ENCODE measurements at places on chromosomes 13 and 19. TPM values are rescaled to one million over a fixed set of nuclear protein-coding genes. Genes with fewer than 3 reads are reported as not detected.

SLC25A41 gene
- 0.10 TPM for polyA plus RNA-seq

C19orf44 gene
- 4.0 TPM for polyA plus RNA-seq

CACNG7 gene
- not detected for polyA plus RNA-seq

RYR1 gene
- 7.6 TPM for polyA plus RNA-seq

SULT2A1 gene
- polyA plus RNA-seq: 0.01 TPM

SEMA6B gene
- polyA plus RNA-seq: 38.5 TPM

ATP1A3 gene
- 0.16 TPM for polyA plus RNA-seq

LRRC63 gene
- polyA plus RNA-seq: 0.13 TPM

- peak; percentile 74 for DNase-seq
- H3K27ac ChIP-seq: no peak overlapping the region
- H3K27me3 ChIP-seq: no peaks in the 10 kb centered on the region
- H3K4me1 ChIP-seq: peaks cover 11% of the 10 kb centered on the region
Observed at GRCh38 chr13:80131204-80131603, 209.7 kb downstream of the SPRY2 start.

DNA sequence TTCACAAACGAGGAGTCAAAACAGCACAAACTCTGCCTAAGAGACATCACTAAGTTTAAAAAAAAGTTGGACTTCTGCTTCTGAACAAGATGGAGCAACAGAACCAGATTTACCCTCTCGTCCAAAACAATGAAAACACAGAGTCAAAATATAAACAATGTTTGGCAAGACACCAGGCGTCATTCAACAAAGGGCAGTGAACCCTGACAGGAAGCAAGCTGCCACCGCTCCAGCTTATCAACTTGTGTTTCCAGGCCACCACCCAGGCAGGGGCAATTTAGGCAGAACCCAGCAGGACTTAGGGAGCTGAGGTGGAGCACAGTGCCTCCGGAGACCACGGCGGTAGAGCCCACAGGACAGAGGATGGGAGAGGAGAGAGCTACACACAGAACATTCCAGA is 8.6 kb upstream of the NAPA start:
- H3K4me3 ChIP-seq: no peak overlapping the region
- no peak overlapping the region for H3K27ac ChIP-seq
- no peaks in the 10 kb centered on the region for H3K27me3 ChIP-seq
- peaks cover 3% of the 10 kb centered on the region for H3K4me1 ChIP-seq
- H3K36me3 ChIP-seq: no peaks in the 10 kb centered on the region

GRCh38 chr13:45594764-45595163 is 20.8 kb downstream of the ERICH6B start:
- H3K4me3 ChIP-seq: no peak overlapping the region
- no peaks in the 10 kb centered on the region for H3K4me1 ChIP-seq
- H3K36me3 ChIP-seq: no peaks in the 10 kb centered on the region

- DNase-seq: peak; percentile 53
- H3K36me3 ChIP-seq: peaks cover 4% of the 10 kb centered on the region
- H3K27me3 ChIP-seq: no peaks in the 10 kb centered on the region
Observed at GRCh38 chr19:12603714-12604113, 6.9 kb downstream of the ZNF490 start.

- no peak for DNase-seq
- H3K36me3 ChIP-seq: no peaks in the 10 kb centered on the region
- no peak overlapping the region for H3K4me3 ChIP-seq
- no peaks in the 10 kb centered on the region for H3K4me1 ChIP-seq
- no peak overlapping the region for H3K27ac ChIP-seq
- H3K27me3 ChIP-seq: no peaks in the 10 kb centered on the region
Observed at GRCh38 chr19:47560999-47561398, 11.9 kb downstream of the ZNF541 start.

- H3K27me3 ChIP-seq: no peaks in the 10 kb centered on the region
- no peak overlapping the region for H3K27ac ChIP-seq
- no peaks in the 10 kb centered on the region for H3K4me1 ChIP-seq
- no peak for DNase-seq
- no peak overlapping the region for H3K4me3 ChIP-seq
Observed at GRCh38 chr13:33331962-33332361, 46.4 kb upstream of the STARD13 start.

- H3K4me3 ChIP-seq: no peak overlapping the region
- H3K27me3 ChIP-seq: no peaks in the 10 kb centered on the region
- H3K27ac ChIP-seq: no peak overlapping the region
- H3K36me3 ChIP-seq: no peaks in the 10 kb centered on the region
Observed at GRCh38 chr13:47556703-47557102, 444.4 kb downstream of the SUCLA2 start.

DNA sequence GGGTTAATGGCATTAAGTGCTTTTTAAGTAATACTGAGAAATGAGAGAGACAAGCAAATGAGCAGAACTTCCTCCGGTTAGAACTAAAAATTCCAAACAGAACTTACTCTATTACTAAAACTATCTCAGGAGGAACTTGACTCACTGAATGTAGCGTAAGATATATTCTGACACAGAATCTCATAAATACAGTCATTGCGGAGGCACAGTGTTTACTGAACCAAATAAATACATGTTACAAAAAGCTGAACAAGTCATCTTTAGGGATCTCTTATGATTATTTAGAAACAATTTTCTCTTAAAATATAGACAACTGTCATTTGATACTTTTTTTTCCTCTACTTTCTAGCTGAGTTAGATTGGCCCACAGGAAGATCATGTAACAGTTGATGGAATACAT is 283.1 kb downstream of the KLF12 start:
- H3K27ac ChIP-seq: no peak overlapping the region
- no peaks in the 10 kb centered on the region for H3K4me1 ChIP-seq
- no peaks in the 10 kb centered on the region for H3K27me3 ChIP-seq
- DNase-seq: no peak
- H3K36me3 ChIP-seq: peaks cover 1% of the 10 kb centered on the region
- H3K4me3 ChIP-seq: no peak overlapping the region

All from lung (tissue), 17 donors.